HS-5 (cell line): ENCODE measurements at places on chromosomes 3 and 15.

DNA sequence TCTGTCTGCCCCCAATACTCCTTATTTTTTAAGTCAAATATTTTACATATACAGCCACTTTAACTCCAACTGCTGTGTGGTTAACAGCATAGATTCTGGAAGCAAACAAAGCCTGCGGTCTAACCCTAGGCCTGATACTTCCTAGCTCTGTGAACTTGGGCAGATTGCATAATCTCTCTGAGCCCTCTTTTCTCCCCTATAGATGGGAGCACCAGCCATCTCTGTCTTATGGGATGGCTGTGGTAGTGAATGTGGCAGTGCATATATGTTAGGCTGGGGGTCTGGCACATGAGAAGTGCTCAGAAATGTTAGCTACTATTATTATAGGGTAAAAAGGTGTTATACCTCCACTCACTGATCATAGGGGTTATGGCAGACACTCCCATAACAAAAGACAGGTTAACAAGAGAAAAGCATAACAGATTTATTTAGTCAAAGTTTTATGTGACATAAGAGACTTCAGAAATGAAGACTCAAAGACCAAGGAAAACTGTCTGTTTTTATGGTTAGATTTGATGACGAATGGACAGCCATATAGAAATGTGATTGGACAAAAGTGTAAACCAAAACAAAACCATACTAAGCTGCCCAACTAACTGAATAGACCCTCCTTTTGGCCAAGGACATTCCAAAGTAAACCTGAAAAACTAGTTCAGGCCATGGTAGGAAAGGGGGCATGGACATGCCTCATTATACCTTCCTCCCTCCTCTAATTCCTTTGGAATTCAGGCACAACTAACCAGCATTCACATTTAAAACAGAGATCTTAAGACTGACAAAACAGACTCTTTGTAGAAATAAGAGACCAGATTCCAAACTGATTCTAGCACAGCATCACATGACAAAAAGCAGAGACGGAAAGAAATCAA, 53.9 kb upstream of the DAZL start:
- DNase-seq: no peak

GRCh38 chr3:120424506-120424905, 26.3 kb downstream of the FSTL1 start:
- no peak for DNase-seq

DNA sequence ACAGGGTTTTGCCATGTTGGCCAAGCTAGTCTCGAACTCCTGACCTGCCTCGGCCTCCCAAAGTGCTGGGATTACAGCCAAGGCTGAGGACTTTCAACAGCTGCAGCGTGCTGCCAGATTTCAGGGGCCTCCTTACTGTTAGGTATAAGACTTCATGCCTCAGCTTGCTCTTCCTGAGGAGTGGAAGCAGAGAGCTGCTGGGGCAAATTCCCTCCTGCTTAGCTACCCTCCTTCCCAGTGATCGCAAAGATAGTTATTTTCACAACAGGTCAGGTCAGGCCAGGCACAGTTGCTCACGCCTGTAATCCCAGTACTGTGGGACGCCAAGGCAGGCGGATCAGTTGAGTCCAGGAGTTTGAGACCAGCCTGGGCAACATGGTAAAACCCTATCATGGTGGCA, 2.6 kb upstream of the CPNE9 start:
- DNase-seq: no peak

GRCh38 chr15:95503640-95504225, 826.8 kb upstream of the NR2F2 start:
- DNase-seq: no peak

- DNase-seq: peak; percentile 22
These were observed 139.1 kb downstream of the SAMMSON start for GRCh38 chr3:70138606-70139005.

DNA sequence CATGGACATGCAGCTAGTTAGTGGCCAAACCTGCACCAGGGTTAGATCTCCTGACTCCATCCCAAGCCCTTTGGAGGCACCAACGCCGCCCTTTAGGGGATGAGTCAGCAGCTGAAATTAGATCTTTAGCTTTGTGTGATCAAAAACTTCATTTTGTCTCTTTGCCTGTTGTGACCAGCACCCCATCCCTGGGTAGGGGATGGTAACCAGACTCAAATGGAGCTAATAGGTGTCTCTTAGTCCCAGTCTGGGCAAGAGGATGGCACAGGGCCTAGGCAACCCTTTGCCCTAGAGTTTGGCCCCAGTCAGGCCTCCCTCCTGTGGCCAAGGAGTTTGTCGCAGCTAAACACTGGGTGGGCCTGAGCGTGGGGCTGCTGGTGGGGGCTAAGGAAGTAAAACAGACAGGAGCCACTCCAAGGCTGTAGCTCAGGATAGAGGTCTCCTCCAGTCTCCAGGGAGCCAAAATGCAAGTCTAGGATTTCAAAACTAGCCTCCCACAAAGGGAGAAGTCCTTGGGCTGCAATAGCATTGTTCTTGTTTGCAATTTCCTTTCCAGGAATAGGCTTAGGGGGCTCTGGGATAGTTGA, 105.1 kb downstream of the CPN2 start:
- DNase-seq: no peak

GRCh38 chr15:75181780-75182179, 19.9 kb upstream of the C15orf39 start:
- no peak for DNase-seq

- no peak for DNase-seq
These were observed 228.0 kb upstream of the TP63 start for GRCh38 chr3:189403194-189403593.
